ENCODE measurements at places on chromosomes 13 and 19.
A peak's percentile ranks its signal among the peaks of the same experiment; 100 is the strongest.

DNA sequence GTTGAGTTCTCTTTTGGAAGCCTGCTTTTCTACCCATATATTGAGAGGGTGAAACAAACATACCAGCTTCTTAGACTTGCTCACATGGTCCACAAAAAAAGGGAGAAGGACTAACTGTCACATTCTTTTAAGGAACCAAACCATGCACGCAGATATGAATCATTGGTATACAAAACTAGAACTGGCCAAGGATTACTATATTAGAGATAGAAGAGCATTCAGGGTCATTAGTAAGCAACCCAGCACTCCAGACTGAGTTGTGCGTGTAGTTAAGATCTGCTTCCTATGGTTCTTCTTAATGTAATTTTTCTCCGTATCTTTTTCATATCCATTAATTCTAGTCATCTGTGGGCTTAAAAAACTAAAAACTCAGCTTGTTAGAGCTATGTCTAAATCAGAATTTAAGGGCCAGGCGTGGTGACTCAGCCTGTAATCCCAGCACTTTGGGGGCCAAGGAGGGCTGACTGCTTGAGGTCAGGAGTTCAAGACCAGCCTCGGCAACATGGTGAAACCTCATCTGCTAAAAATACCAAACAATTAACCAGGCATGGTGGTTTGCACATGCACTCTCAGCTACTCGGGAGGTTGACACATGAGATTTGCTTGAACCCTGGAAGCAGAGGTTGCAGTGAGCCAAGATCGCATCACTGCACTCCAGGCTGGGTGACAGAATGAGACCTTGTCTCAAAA is 19.6 kb downstream of the ALG5 start:
- no peak for DNase-seq
- no peaks in the 10 kb centered on the region for H3K4me1 ChIP-seq
- H3K4me3 ChIP-seq, result no peak overlapping the region
- H3K36me3 ChIP-seq, result peaks cover 25% of the 10 kb centered on the region
- no peak overlapping the region for H3K27ac ChIP-seq
- H3K27me3 ChIP-seq, result no peaks in the 10 kb centered on the region

DNA sequence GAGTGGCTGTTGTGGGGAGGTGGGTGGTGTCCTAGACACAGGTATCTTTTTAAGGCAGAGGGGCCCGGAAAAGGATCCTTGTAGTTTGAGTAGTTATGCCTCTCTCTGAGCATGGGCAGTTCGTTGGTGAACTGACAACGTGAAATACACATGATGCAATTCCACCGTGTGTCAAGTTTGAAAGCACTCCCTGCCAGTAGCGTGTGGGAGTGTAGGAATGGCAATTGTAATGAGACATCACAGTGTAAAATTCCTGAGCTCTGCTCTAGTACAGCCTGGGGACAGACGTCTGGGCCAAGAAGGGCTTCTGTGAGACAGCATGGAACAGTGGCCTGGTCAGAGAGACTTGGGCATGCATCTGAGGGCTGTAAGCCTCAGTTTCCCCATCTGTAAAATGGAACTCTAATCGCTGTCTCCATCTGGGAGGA is 10.4 kb upstream of the ASF1B start:
- peaks cover 19% of the 10 kb centered on the region for H3K4me1 ChIP-seq
- no peak for DNase-seq
- no peak overlapping the region for H3K4me3 ChIP-seq
- H3K27ac ChIP-seq, result no peak overlapping the region
- no peaks in the 10 kb centered on the region for H3K36me3 ChIP-seq
- H3K27me3 ChIP-seq, result no peaks in the 10 kb centered on the region

DNA sequence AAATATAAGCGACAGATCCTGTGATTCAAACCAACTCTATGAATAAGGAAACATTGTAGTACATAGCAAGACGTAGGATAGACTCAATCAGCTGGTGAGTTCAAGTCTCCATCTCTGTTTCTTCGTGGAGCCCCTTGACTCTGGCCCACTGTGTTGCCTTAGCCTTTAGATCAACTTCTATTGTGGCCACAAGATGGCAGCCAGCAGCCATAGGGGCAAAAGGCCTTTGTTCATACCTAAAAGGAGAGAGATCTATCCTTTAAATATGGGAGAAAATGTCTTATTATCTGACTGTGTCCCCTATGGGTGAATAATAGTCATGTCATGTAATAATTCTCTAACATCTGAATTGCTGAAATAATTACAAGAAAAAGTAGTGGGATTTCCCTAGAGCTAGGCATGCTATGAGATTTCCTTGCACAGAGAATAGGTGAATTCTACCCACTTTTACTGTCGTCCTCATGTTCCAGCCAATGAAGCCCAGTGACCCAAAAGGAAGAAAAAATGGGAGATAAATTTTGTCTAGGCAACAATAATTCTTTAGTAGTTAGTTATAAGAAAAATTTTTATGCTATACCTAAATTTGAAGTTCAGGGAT is 129.4 kb downstream of the PCDH20 start:
- no peak overlapping the region for H3K27ac ChIP-seq
- H3K36me3 ChIP-seq, result no peaks in the 10 kb centered on the region
- H3K27me3 ChIP-seq, result no peaks in the 10 kb centered on the region
- DNase-seq, result no peak

DNA sequence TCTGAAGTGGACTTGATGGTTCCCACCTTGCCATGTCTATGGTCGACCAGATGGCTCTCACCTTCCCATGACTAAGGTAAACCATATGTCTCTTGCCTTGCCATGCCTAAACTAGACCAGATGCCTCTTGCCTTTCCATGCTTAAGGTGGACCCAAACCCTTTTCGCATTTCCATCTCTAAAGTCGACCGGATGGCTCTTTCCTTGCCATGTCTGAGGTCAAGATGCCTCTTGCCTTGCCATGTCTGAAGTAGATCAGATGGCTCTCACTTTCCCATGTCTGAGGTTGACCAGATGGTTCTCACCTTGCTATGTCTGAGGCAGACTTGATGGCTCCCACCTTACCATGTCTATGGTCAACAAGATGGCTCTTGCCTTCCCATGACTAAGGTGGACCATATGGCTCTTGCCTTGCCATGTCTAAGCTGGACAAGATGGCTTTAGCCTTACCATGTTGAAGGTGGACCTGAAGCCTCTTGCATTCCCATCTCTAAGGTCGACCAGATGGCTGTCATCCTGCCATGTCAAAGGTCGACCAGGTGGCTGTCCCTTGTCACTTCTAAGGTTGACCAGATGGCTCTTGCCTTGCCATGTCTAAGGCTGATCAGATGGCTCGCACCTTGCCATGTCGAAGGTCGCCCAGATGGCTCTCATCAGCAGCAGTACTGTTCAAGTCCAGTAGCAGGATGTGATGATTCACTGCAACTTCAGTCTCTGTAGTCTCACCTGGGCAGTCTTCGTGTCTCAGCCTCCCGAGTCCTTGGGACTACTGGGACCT is 1439.4 kb downstream of the UQCRFS1 start:
- peaks cover 2% of the 10 kb centered on the region for H3K36me3 ChIP-seq
- H3K4me3 ChIP-seq, result no peak overlapping the region
- H3K4me1 ChIP-seq, result no peaks in the 10 kb centered on the region
- no peaks in the 10 kb centered on the region for H3K27me3 ChIP-seq

DNA sequence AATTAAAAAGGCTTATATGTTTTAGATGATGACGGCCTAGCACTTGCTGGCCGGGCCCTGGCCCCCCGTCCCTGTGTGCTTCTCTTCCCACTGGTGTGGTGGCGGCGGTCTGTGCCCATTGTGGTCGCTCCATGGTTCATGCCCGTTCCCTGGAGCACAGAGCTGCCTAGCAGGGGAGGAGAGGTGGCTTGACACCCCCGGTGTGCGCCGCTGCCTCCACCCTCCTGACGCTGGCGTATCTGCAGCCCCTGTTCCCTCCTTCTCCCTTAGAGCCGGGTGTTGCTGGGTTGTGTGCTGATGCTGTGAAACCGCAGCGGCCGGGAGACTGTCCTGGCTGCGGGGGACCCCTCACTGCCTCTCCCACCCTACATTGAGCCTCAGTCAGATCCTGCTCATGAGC is 29.1 kb downstream of the DOT1L start:
- DNase-seq, result no peak
- H3K27ac ChIP-seq, result no peak overlapping the region
- H3K4me1 ChIP-seq, result peaks cover 10% of the 10 kb centered on the region
- no peak overlapping the region for H3K4me3 ChIP-seq
- H3K27me3 ChIP-seq, result no peaks in the 10 kb centered on the region

GRCh38 chr13:41053384-41053826 is 7.9 kb upstream of the WBP4 start:
- H3K4me3 ChIP-seq, result no peak overlapping the region
- H3K27me3 ChIP-seq, result no peaks in the 10 kb centered on the region
- peak overlapping the region; percentile 66 for H3K27ac ChIP-seq
- no peaks in the 10 kb centered on the region for H3K36me3 ChIP-seq

DNA sequence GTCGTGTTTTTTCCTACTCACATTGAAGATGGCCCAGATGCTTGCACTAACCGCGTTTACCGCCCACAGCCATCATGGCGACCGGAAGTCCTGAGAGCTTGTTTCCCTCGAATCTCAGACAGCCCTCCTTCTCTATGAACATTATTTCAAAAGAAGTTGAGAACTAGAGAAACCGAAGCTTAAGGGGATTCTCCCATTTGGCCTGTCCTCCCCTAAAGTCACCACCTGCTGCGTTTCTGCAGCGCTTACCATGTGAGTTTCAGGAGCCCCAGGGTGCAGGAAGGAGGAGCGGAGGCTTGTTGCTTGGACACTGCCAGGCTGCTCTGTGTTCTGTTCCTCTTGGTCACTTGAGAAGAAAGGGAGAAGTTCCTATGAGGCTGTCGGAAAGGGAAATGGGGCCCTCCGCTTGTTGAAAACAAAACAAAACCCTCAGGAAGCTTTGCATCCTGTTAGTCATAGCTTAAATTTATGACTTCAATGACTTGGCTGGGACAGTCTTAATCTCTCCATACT is 6.2 kb downstream of the CARD8 start:
- H3K27me3 ChIP-seq, result no peaks in the 10 kb centered on the region
- peak; percentile 79 for DNase-seq

DNA sequence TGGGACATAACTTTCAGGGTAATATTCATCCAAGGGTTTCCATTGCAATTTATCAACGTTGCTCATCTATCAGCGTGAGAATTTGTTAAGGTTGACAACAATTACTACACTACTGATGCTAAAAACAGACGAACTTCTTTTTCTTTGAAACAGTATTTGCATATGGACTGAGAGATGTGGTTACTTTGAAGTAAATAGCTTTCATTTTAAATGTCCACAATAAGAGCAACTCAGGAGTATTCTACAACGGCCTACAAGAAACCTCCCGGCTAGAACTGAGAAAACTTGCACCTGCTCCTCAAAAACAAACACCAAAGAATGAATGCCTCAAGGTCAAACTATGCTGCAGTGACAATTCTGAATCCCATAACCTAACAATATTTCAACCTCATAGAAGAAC is 238.4 kb downstream of the IRS2 start:
- no peaks in the 10 kb centered on the region for H3K4me1 ChIP-seq
- H3K4me3 ChIP-seq, result no peak overlapping the region
- H3K27me3 ChIP-seq, result no peaks in the 10 kb centered on the region
- no peak overlapping the region for H3K27ac ChIP-seq

GRCh38 chr13:85241060-85241459 is 558.2 kb downstream of the SLITRK6 start:
- H3K36me3 ChIP-seq, result no peaks in the 10 kb centered on the region
- no peaks in the 10 kb centered on the region for H3K4me1 ChIP-seq
- no peaks in the 10 kb centered on the region for H3K27me3 ChIP-seq
- DNase-seq, result no peak
- no peak overlapping the region for H3K27ac ChIP-seq
- no peak overlapping the region for H3K4me3 ChIP-seq

DNA sequence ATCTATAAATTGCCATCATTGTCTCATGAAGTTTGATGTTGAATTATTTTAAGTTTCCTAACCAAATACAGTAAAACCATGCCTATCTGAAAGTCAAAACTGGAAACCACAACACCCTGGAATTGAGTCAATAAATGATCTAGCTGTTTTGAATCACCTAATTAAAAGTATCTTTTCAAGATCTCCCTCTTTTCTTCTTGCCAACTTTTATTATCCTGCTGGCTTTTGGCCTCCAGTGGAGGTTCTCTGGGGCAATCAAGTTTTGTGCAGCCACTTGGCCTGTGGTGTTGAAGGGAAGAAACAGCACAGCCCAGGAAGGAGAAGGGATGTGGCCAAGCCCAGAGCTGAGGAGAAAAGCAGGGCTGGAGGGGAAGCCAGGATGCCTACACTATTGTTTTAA is 255.4 kb downstream of the COG6 start:
- H3K36me3 ChIP-seq, result no peaks in the 10 kb centered on the region
- no peaks in the 10 kb centered on the region for H3K27me3 ChIP-seq
- H3K4me1 ChIP-seq, result no peaks in the 10 kb centered on the region
- no peak overlapping the region for H3K27ac ChIP-seq
- no peak overlapping the region for H3K4me3 ChIP-seq

GRCh38 chr13:111090169-111090568 is 24.9 kb upstream of the ARHGEF7 start:
- no peak overlapping the region for H3K4me3 ChIP-seq
- no peak overlapping the region for H3K27ac ChIP-seq
- no peaks in the 10 kb centered on the region for H3K4me1 ChIP-seq
- no peaks in the 10 kb centered on the region for H3K27me3 ChIP-seq

DNA sequence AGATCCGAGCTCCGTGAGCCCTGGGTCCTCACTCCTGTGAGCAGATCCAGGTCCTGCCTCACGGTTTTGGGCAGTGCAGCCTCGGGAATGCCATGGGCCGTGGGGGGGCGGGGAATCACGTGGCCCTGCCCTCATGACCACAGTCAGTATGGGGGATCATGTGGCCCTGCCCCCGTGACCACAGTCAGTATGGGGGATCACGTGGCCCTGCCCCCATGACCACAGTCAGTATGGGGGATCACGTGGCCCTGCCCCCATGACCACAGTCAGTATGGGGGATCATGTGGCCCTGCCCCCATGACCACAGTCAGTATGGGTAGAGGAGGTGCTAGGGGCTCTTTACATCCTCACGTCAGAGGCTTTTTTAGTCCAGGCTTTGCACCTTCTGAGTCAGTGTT is 64.3 kb upstream of the F7 start:
- H3K36me3 ChIP-seq, result no peaks in the 10 kb centered on the region
- DNase-seq, result no peak
- no peaks in the 10 kb centered on the region for H3K4me1 ChIP-seq
- H3K27ac ChIP-seq, result no peak overlapping the region
- no peaks in the 10 kb centered on the region for H3K27me3 ChIP-seq

DNA sequence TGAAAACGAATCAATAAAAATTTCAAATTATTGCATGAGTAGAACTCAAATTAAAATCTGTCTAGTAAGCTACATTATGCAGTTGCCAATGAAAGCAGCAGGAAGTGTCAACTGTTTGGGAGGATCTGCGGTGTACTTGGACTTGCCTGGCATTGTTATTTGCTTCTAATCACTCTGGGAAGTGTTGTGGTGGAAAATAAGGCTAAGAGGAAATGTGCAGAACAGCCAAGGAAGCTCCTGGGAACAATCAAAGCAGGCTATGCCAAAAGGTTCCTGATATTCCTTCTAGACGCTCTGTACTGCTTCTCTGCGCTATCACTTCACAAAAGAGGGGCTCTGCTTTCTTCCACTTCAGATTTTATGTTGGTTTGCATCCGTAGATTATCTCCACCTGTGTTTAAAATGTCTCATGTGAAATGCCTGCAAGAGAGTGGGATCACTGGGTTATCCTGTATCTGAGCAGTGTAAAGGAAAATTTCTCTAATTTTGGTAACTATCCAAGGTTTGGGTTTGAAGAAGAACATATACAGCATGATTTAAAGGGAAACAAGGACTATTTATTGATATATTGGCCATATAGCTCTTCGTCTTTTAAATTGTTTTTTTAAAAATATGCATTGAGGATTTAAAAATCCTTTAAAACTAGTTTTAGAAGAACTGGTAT is 182.7 kb upstream of the CSNK1A1L start:
- no peaks in the 10 kb centered on the region for H3K4me1 ChIP-seq
- no peak for DNase-seq
- H3K4me3 ChIP-seq, result no peak overlapping the region
- no peaks in the 10 kb centered on the region for H3K36me3 ChIP-seq

- DNase-seq, result no peak
- no peaks in the 10 kb centered on the region for H3K36me3 ChIP-seq
- no peak overlapping the region for H3K4me3 ChIP-seq
Measured at GRCh38 chr19:51006406-51006805, 5.0 kb upstream of the KLK8 start.
